ENCODE measurements at places on chromosomes 3 and 15.

- DNase-seq = no peak
Observed at GRCh38 chr3:13075318-13075717, 2.1 kb upstream of the IQSEC1 start.

DNA sequence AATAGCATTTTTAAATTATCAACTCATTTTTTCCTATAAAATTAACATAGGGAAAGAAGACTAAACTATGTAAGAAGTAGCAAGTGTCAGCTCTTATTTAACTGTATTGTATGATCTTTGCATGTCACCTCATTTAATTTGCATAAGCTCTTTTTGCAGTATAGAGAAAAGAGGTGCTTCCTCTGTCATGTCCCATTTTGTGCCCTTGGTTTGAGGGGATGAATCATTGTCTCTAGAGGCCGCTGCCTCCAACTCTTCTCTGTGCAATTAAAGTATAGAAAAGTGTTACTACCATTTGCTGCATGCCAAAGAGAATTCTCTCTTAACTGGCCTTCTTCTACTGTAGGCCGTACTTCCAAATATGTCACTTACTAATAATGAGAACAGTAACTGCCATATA lies 93.4 kb downstream of the LRRC28 start:
- no peak for DNase-seq

DNA sequence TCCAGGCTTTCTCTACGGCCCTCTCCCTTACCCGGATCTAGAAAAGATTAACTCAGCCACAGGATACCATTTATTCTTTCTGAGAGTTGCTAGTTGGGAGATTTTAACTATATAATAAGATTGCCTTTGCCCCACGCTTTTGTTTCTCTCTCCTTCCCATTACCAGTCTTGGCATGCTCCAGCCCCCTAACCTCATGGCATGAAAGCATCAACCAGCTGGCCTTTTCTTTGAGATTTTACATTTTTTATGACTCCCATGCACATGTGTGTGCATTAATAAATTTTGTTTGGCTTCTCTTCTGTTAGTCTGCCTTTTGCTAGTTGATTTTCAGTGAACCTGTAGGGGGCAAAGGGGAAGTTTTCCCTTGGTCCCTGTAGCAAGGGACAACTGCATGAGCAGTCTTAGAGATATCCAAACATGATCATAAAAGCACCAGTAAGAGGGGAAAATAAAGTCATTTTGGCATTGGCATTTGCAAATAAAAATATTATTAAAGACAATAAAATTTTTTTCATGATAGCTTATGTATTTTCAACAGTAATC lies 73.6 kb downstream of the OXSM start:
- DNase-seq = no peak

DNA sequence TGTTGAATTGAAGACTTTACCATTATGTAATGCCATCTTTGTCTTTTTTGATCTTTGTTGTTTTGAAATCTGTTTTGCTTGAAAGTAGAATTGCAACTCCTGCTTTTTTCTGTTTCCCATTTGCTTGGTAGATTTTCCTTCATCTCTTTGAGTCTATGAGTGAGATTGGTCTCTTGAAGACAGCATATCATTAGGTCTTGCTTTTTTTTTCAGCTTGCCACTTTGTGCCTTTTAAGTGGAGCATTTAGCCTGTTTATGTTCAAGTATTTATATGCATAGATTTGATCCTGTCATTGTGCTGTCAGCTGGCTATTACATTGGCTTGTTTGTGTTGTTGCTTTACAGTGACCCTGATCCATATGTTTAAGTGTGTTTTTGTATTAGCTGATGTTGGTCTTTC lies 131.8 kb downstream of the ZIC1 start:
- no peak for DNase-seq

- DNase-seq = no peak
Observed at GRCh38 chr3:94704467-94704866, 641.6 kb downstream of the NSUN3 start.

- DNase-seq = no peak
Observed at GRCh38 chr15:29820394-29821154, 1.7 kb downstream of the TJP1 start.

GRCh38 chr3:38268087-38268486 lies 2.5 kb downstream of the SLC22A13 start:
- DNase-seq = no peak

- no peak for DNase-seq
Observed at GRCh38 chr3:50572158-50572557, 2.8 kb downstream of the HEMK1 start.

DNA sequence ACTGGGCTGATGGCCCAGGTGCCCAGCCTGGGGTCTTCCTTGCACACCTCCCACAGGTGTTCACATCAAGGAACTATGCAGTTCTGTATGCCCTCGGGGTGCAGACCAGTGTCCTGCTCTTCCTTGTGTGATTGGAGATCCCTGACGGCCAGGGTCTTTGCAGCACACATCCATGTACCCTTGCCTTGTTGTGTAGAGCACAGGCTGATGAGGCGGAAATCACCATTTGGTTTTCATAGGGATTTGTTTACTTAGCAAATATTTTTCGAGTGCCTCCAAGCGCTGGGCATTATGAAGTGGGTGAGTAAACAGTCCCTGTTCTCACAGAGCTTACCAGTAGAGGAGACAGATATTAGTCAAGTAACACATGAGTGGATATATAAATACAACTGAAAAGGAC lies 209.3 kb upstream of the UMPS start:
- peak; percentile 48 for DNase-seq

DNA sequence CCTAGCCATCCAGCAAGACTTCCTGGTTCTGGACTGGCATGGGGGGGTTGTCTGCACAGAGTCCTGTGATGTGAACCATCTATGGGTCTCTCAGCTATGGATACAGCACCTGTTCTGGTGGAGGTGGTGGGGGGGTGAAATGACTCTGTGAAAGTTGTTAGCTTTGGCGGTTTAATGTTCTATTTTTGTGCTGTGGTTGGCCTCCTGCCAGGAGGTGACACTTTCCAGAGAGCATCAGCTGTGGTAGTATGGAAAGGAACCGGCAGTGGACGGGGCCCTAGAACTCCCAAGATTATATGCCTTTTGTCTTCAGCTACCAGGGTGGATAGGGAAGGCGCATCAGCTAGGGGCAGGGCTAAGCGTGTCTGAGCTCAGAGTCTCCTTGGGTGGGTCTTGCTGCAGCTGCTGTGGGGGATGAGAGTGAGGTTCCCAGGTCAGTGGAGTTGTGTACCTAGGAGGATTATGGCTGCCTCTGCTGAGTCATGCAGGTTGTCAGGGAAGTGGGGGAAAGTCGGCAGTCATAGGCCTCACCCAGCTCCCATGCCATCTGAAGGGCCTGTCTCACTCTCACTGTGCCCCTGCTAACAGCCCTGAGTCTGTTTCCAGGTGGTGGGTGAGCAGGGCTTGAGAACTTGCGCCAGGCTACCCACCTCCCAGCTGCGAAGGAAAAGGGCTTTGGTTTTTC lies 7.1 kb upstream of the LARS2 start:
- DNase-seq = no peak

DNA sequence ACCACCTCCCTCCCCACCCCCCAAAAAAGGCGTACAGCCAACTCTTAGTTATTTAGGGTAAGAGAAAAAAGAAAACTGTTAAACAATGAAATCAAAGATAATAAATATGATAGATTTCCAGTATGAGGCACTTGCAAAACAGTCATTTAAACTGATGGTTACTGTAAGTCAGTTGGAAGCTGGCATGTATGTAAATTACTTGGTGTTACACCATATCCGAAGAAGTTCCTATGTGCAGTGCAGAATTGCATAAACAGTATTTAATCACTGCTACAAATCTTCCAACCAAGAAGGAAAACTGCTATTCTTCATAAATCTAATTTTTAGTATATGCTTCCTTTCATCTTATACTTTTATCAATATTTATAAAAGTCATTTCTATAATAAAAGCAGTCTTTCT lies 62.0 kb downstream of the LEO1 start:
- DNase-seq = no peak

DNA sequence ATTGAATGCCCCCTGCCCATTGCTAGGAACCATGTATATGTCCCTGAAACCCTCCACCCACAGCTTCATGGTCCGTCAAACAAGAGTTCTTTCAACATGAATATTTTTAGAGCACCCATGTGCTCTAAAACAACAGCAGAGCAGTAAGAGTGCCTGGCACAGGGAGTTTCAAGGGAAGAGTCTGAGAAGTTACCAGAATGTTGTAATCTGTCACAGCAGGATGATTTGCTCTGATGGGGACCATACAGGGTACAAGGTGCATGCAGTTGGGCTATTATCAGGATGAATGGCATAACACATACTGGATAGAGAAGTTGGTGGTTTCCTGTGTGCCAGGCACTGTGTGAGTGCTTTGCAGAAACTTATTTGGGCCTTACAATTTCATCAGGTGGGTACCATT lies 27.8 kb upstream of the FLNB start:
- no peak for DNase-seq

GRCh38 chr15:23690450-23690852 lies 3.3 kb upstream of the NDN start:
- DNase-seq = no peak

GRCh38 chr3:75294124-75294523 lies 370.0 kb upstream of the FRG2C start:
- DNase-seq = no peak

GRCh38 chr15:43270676-43271306 lies 4.1 kb upstream of the TGM5 start:
- no peak for DNase-seq

GRCh38 chr3:106700981-106701380 lies 676.3 kb upstream of the CCDC54 start:
- DNase-seq = no peak

GRCh38 chr15:69318033-69318432 lies 19.3 kb downstream of the PAQR5 start:
- DNase-seq = no peak

DNA sequence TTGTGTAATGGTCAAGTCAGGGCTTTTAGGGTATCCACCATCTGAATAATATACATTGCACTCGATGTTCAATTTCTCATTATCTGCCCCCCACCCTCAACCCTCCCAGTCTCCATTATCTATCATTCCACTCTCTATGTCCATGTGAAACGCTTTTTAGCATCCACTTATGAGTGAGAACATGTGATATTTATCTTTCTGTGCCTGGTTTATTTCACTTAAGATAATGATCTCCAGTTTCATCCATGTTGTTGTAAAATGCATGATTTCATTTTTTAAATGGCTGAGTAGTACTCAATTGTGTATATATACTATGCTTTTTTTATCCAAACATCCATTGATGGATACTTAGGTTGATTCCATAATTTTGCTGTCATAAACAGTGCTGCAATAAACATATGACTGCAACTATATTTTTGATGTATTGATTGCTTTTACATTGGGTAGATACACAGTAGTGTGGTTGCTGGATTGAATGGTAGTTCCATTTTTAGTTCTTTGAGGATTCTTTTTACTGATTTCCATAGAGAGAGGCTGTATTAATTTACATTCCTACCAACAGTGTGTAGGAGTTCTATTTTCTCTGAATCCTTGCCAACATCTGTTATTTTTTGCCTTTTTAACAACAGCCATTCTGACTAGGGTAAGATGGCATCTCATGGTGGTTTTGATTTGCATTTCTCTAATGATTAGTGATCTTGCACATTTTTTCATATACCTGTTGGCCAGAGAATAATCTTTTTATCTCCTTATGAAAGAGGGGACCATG lies 332.9 kb upstream of the TGFBR2 start:
- DNase-seq = no peak

DNA sequence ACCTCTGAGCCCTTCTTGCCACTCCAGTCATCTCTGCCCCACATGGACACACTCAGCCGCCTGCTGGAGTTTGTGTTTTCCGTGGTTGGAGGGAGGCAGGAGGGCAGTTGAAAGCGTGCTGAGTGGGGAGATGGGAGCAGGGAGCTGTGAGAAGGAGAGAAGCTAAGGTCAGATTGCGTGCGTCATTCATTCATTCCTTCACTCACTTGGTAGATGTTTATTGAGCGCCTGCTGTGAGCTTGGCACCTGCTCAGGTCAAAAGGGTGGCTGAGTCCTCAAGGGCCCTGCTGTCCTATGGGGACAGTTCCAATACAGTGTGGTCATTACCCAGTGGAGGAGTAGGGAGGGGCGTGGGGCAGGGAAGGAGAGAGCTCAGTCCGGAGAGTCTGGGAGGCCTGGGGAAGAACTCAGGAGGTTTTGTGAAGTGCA lies 23.5 kb downstream of the LIMD1 start:
- DNase-seq = no peak

DNA sequence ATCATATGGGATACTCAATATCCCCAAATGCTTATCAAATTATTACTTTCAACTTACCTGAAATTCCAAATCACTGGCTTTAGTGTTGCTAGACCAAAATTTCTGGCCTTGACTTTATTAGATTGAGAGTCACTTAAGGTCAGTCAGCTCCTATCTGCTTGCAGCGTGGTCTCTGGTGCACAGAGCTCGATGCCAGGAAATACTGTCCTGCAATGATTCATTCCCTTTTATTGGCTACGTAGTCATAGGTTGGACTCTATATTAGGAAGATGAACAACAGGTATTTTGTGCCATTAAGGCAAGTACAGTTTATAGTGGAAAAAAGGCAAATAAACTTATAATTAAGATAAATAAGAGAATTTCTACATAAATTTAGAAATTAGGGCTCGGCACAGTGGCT lies 378.6 kb upstream of the MCTP2 start:
- DNase-seq = no peak

- DNase-seq = no peak
Observed at GRCh38 chr15:73324496-73325170, 44.1 kb downstream of the HCN4 start.

DNA sequence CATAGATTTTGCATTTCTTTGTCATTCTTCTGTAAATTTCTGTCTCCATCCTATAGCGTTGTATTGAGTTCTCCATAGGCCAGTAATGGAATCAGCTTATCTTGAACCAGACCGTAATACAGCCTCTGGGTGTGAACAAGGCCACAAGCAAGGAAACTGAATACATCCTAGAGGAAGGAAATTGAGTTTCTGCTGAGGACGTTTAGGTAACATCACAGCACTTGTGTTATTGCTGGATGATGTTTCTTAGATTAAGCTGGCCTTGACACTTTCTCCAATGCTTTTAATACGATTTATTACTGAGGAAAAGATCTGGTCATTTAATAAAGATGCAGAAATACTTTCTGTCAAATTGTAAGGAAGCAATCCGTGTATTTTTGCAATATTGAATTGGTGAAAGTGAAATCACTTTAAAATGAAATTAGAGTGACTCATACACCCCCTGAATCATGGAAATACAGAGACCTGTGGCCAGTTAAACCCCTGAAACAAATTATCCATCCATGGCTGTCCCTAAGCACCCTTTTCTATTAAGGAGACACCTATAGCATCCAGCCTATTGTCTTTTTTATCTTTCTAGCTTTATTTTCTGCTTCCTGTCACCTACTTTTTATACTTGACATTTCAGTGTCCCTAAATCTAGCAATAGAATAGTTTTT lies 48.5 kb upstream of the UBE3A start:
- DNase-seq = no peak

- no peak for DNase-seq
Observed at GRCh38 chr3:10513306-10513705, 7.9 kb upstream of the ATP2B2 start.

- no peak for DNase-seq
Observed at GRCh38 chr3:184710870-184711492, 883 bp downstream of the MAGEF1 start.

- no peak for DNase-seq
Observed at GRCh38 chr3:38210141-38210757, 44.9 kb downstream of the OXSR1 start.

All from NCI-H774 (cell line).